ENCODE measurements at places on chromosomes 13 and 19.
A peak's percentile ranks its signal among the peaks of the same experiment; 100 is the strongest.

GRCh38 chr13:24270639-24271141 is 38.7 kb upstream of the C1QTNF9 start:
- peak; percentile 37 for DNase-seq

DNA sequence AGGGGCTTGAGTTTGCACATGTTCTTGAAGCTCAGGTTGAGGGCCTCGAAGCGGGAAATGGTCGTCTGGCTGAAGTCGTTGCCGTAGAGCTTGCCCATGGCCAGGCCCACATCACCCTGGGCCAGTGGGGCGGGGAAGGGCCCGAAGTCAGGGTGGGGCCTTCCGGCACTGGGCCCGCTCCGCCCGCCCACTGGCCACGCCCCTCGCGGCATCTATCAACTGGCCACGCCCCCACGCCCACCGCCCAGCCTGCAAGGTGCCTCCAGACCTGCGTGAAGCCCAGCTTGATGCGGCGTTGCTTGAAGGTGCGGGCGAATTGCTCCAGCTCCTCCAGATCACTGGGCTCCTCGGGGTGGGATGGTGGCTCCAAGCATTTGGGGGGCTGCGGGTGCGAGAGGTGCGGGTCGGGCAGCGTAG is 19.9 kb downstream of the ZNF574 start:
- DNase-seq, result peak; percentile 79

GRCh38 chr19:35051796-35052195 is 10.3 kb downstream of the HPN start:
- no peak for DNase-seq

- no peak for DNase-seq
Measured at GRCh38 chr19:17868669-17869068, 3.1 kb upstream of the SLC5A5 start.

- DNase-seq, result no peak
Measured at GRCh38 chr13:96279904-96280303, 190.0 kb downstream of the HS6ST3 start.

DNA sequence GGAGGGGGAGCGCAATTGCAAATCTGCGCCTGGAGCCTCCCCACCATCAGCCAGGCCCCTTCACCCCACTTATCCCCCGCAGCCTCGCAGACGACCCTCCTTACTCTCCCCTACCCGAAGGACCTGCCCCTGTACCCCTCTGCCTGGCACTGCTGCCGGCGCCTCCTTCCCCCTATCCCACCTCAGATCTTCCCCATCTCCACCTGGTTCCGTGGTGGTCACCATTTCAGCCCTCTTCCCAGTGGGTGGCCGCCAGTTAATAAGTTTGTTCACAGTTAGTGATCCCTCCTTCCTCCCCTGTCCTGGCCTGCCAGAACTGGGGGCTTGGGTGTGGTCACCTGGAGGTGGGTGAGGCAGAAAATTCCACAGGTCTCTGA is 397 bp downstream of the SLC44A2 start:
- DNase-seq, result no peak

- DNase-seq, result no peak
Measured at GRCh38 chr13:112143753-112144615, 77.0 kb downstream of the SOX1 start.

DNA sequence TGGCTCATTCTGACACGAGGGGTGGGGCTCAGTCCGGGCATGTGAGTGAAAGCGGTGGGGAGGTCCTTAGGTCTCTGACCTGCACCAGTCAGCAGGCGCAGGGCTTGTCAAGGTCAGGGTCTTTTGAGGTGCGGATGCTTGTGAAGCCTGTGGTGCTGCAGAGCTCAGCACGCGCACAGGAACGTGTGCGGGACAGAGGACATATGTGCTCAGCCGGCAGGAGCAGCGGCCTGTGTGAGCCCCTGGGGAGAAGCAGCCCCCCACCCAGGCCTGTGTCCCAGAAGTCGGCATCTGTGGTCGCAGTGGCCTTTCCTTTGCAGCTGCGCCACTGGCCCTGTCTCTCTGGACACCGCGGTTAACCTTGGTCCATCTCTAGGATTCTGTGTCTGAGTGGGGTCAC is 30.9 kb downstream of the ATP4B start:
- no peak for DNase-seq

Measured in ELF-1 (cell line).